ENCODE measurements at places on chromosomes 1 and 21. TPM values are rescaled to one million over a fixed set of nuclear protein-coding genes. Genes with fewer than 3 reads are reported as not detected.

DNA sequence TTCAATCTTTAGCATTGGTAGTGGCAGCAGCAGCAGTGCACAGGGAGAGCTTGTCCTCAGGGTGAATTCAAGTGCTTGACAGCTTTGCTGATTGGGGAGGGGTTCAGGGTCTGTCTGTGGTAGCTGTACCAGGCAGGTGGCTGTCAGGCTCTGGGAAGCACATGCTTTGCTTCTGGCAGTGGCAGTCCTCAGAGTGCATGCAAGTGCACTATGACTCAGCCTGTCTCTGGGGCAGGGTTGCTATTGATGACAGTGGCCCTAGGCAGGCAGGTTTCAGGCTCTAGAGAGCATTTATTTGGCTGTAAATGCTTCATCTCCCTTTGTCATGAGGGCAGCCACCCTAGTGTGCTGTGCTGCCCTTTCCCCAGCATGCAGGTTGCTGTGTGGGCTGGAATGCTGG, 251.9 kb upstream of the LRRC7 start:
- H3K4me1 ChIP-seq: no peaks in the 10 kb centered on the region
- H3K27ac ChIP-seq: no peak overlapping the region
- no peak for DNase-seq
- H3K4me3 ChIP-seq: no peak overlapping the region

Gene GLRX2
- 18.7 TPM for total RNA-seq

- H3K36me3 ChIP-seq: no peaks in the 10 kb centered on the region
- H3K27ac ChIP-seq: no peak overlapping the region
- H3K27me3 ChIP-seq: no peaks in the 10 kb centered on the region
- no peak for DNase-seq
- H3K4me3 ChIP-seq: no peak overlapping the region
Measured at GRCh38 chr1:4220362-4220761, 320.3 kb upstream of the C1orf174 start.

Gene GPR3
- 0.51 TPM for total RNA-seq

DNA sequence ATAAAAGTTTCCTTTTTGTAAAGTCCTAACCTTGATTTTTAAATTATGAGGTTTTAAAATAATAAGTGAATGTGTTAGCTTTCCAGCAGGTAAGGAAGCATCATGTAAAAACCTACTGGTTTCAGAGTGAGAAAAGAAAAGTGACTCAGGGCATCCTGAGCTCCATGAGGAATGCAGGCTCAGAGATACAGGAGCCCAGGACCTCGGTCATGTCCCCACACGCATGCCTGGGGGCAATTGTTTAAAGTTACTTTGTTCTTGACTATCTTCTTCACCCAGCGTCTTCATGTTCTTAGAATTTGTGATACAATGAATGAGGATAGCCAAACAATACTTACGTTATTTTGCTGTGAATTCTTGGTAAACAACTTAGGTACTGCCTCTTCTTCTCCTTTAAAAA, 117.4 kb upstream of the PLPPR5 start:
- no peak overlapping the region for H3K27ac ChIP-seq
- no peak overlapping the region for H3K4me3 ChIP-seq
- no peak for DNase-seq
- H3K4me1 ChIP-seq: no peaks in the 10 kb centered on the region
- H3K36me3 ChIP-seq: no peaks in the 10 kb centered on the region
- H3K27me3 ChIP-seq: no peaks in the 10 kb centered on the region

Gene GSTM5
- 6.2 TPM for total RNA-seq

Gene SRSF4
- total RNA-seq: 69.1 TPM

Gene SLC44A3
- total RNA-seq: 31.8 TPM

GRCh38 chr1:41773144-41773591, 145.6 kb downstream of the HIVEP3 start:
- no peak overlapping the region for H3K4me3 ChIP-seq
- no peak for DNase-seq
- peak overlapping the region; percentile 35 for H3K27ac ChIP-seq
- H3K36me3 ChIP-seq: no peaks in the 10 kb centered on the region
- no peaks in the 10 kb centered on the region for H3K27me3 ChIP-seq

Gene PRKAB2
- total RNA-seq: 25.7 TPM

Gene MPZ
- 3.6 TPM for total RNA-seq

Gene ADAMTSL4
- total RNA-seq: 104 TPM

DNA sequence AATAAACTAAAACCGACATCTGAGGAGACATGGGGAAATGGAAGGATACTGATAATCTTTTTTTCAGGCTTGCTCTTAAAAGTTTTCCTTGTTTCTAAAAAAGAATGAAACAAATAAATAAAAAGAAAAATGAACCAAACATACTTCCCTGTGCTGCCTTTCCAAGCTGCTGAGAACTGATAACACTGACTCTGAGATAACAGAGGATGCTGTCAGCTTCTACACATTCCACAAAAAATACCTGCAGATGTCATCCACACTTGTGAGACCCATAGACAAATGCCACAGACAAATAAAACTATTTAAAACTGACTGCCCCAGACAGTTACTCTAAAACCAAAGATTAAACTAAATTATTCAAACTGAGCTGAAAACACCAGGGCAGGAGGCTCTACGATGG, 12.0 kb upstream of the OR6K3 start:
- H3K27me3 ChIP-seq: no peaks in the 10 kb centered on the region
- no peaks in the 10 kb centered on the region for H3K36me3 ChIP-seq
- no peak overlapping the region for H3K4me3 ChIP-seq
- no peak overlapping the region for H3K27ac ChIP-seq
- no peak for DNase-seq

Gene SLC2A5
- 2.8 TPM for total RNA-seq

DNA sequence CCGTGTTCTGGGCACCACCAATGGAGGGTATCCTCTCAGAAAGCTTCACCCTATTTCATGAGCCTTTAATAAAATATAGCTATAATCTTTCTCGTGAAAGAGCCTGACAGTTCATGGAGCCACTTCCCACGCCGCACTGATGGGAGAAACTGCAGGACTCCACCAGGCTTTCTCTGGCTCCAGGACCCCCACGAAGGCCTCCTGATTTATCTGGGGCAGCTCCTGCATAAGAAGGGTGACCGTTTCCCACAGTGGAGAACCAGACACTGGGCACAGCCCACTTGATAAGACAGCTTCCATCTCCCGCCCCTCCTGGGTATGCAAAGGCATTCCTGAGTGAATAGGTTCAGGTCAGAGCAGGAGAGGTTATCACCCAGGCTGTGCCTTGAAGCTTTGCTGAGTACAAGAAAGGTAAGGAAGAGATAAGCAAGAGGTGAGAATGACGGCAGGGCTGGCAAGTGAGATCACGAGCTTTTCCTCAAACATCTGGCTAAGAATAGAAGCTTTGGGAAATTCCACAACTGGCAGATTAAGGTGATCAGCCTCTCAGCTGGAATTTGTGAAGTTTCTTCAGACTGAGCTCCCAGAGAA, 499.8 kb downstream of the KIF26B start:
- H3K4me3 ChIP-seq: no peak overlapping the region
- no peaks in the 10 kb centered on the region for H3K4me1 ChIP-seq
- H3K36me3 ChIP-seq: no peaks in the 10 kb centered on the region

DNA sequence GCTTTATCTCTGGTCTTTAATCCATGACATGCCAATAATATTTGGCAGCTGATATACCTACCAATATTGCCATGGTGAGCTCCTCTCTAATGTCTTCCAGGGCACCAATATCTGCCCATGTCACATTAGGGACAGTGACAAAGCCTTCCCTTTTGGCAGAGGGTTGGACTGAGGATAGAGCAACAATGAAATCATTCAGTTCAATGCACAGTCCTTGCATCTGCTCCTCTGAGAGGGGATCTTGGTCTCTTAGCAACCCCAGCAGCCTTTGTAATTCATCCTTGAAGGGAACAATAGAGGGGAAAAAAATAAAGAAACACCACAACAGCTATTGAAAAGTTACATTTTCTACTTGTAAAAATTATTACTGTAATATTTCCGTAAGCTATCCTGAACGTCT, 42.3 kb downstream of the NVL start:
- no peak overlapping the region for H3K4me3 ChIP-seq
- no peak overlapping the region for H3K27ac ChIP-seq
- DNase-seq: no peak
- no peaks in the 10 kb centered on the region for H3K4me1 ChIP-seq
- H3K27me3 ChIP-seq: no peaks in the 10 kb centered on the region
- peaks cover 28% of the 10 kb centered on the region for H3K36me3 ChIP-seq

DNA sequence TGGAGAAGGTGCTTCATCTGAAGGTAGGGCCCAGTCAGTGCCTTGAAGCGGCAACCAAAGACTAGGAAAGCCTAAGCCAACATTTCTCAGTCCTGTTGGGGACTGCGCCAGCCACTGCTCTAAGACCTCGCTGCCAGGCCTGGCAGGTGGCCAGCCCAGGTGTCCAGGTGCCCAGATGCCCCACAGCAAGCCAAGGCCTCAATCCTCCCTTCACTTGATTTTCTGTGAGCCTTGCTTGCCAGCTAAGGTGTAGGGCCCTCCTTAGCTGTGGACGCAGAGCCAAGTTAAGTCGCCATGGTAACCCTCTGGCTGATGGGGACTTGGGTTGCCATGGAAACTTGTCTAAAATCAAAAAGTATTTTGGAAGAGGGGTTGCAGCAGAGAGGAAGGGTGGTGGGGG, 135.0 kb downstream of the NAV1 start:
- DNase-seq: peak; percentile 31
- no peak overlapping the region for H3K4me3 ChIP-seq
- H3K36me3 ChIP-seq: no peaks in the 10 kb centered on the region
- no peak overlapping the region for H3K27ac ChIP-seq
- no peaks in the 10 kb centered on the region for H3K27me3 ChIP-seq

Gene PRR9
- not detected for total RNA-seq

- H3K36me3 ChIP-seq: peaks cover 14% of the 10 kb centered on the region
- no peaks in the 10 kb centered on the region for H3K27me3 ChIP-seq
- H3K27ac ChIP-seq: no peak overlapping the region
- H3K4me3 ChIP-seq: no peak overlapping the region
- no peaks in the 10 kb centered on the region for H3K4me1 ChIP-seq
- DNase-seq: no peak
Measured at GRCh38 chr1:17682400-17682799, 72.7 kb upstream of the ACTL8 start.

GRCh38 chr1:19387045-19387467, 74.9 kb downstream of the SLC66A1 start:
- peaks cover 40% of the 10 kb centered on the region for H3K4me1 ChIP-seq
- no peaks in the 10 kb centered on the region for H3K27me3 ChIP-seq
- H3K4me3 ChIP-seq: no peak overlapping the region
- peaks cover 8% of the 10 kb centered on the region for H3K36me3 ChIP-seq
- no peak for DNase-seq

DNA sequence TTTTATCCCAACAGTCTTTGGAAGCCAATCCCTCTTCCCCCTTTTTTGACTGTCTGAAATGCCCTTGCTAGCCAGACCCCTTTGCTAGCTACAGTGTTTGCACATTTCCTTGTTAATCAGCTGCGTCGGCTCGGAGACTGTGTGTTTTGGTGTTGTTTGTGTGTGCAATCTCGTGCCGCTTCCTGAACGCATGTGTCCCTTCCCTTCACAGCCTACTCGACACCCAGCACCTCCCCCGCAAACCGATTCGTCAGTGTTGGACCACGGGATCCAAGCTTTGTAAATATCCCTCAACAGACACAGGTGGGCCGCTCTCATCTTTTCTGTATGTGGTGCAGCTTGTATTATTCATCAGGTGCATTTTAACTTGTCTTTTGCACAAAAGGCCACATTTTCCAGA, 298.7 kb downstream of the TM2D1 start:
- no peak overlapping the region for H3K4me3 ChIP-seq
- H3K27ac ChIP-seq: no peak overlapping the region
- DNase-seq: no peak
- H3K27me3 ChIP-seq: no peaks in the 10 kb centered on the region

Gene CHAF1B
- 1.6 TPM for total RNA-seq

- peak; percentile 49 for DNase-seq
- H3K4me1 ChIP-seq: peaks cover 20% of the 10 kb centered on the region
- no peaks in the 10 kb centered on the region for H3K27me3 ChIP-seq
- no peak overlapping the region for H3K27ac ChIP-seq
Measured at GRCh38 chr1:201795066-201795465, 33.9 kb upstream of the IPO9 start.

- no peak overlapping the region for H3K27ac ChIP-seq
- H3K4me1 ChIP-seq: no peaks in the 10 kb centered on the region
- H3K4me3 ChIP-seq: no peak overlapping the region
- no peaks in the 10 kb centered on the region for H3K36me3 ChIP-seq
Measured at GRCh38 chr1:115832651-115833050, 8.3 kb downstream of the NHLH2 start.

- H3K4me3 ChIP-seq: no peak overlapping the region
- no peak overlapping the region for H3K27ac ChIP-seq
- H3K27me3 ChIP-seq: no peaks in the 10 kb centered on the region
- H3K36me3 ChIP-seq: no peaks in the 10 kb centered on the region
- DNase-seq: peak; percentile 68
- no peaks in the 10 kb centered on the region for H3K4me1 ChIP-seq
Measured at GRCh38 chr1:154884869-154885701, 15.0 kb upstream of the KCNN3 start.

Gene CCDC27
- total RNA-seq: not detected

DNA sequence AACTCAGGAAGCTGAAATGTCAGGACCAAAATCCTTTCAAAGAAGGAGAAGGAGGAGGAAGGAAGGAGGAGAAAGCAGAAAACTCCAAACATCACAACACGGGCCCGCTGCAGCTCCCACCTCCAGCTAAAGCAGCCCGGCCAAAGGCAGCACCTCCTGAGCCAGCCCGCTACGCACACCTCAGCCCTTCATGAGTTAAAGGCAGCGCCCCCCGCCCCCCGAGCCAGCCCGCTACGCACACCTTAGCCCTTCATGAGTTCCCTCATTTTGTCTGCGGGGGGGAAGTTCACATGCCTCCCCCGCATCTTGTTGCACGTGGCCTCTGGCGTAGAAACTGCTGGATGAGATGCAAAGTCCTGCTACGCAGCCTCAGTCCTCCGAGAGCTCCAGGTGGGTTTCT, 90.7 kb upstream of the ARHGEF16 start:
- DNase-seq: no peak
- no peak overlapping the region for H3K4me3 ChIP-seq
- H3K27ac ChIP-seq: no peak overlapping the region
- no peaks in the 10 kb centered on the region for H3K36me3 ChIP-seq

DNA sequence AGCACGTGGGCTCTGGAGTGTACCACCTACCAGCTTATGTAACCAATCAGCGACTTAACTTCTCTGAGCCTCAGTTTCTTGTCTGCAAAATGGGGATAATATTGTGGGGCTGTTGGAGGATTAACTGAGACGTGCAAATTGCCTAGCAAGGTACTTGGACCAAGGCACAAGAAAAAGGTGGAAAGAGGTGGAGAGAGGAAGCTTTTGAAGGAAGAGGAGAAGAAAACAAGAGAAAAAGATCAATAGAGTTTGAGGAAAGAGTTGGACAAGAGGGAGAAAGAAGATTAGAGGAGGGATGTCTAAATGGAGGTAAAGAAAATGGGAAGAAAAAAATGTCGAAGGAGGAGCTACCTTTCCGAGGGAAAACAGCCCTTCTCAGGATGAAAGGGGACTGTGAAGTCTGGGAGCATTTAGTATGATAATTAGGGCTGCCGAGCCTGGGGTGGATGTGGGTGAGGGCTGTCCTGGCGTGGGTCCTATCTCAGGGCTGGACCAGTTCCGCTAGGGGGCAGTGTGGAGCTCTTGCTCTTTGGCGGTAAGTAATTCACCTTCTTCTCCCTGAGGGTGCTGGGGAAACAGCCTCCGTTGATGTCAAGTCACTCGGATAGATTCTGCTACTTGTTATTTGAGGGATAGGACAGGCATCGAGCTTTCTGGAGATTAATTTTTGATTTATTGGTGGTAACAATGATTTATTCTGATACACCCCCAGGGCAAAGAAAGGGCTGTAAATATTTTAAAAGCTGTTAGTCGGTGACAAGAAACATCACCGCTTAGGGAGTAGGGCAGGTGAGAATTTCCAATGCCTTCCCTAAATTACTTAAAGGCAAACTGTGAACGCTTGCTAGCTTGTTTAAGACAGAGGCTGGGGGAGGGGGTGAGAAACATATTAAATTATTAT, 79.0 kb upstream of the NFASC start:
- H3K27ac ChIP-seq: no peak overlapping the region
- no peaks in the 10 kb centered on the region for H3K4me1 ChIP-seq
- no peak overlapping the region for H3K4me3 ChIP-seq
- H3K27me3 ChIP-seq: no peaks in the 10 kb centered on the region

Measured in lung (tissue), 17 donors.